ENCODE measurements at places on chromosomes 7 and 10.

- DNase-seq: no peak
Observed at GRCh38 chr10:29610876-29611647, 23.7 kb downstream of the SVIL start.

DNA sequence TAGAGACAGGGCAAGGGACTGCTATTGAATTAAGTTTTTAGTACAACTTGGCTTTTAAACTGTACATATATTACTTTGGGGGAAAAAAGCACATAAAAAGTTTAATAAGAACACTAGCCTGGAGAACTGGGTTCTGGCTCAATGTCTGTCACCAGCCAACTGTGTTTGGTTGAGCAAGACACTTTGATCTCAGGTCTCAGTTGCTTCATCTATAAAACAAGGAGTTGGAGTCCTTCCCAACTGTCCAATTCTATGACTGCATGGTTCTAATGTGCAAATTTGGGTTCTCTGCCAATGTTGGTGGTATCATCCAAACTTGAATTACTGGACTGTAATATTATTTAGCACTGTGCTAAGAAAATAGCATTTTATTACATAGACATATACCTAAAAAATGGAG lies 50.3 kb downstream of the ATXN7L1 start:
- no peak for DNase-seq

- DNase-seq: no peak
Observed at GRCh38 chr10:101859530-101859929, 15.9 kb upstream of the KCNIP2 start.

DNA sequence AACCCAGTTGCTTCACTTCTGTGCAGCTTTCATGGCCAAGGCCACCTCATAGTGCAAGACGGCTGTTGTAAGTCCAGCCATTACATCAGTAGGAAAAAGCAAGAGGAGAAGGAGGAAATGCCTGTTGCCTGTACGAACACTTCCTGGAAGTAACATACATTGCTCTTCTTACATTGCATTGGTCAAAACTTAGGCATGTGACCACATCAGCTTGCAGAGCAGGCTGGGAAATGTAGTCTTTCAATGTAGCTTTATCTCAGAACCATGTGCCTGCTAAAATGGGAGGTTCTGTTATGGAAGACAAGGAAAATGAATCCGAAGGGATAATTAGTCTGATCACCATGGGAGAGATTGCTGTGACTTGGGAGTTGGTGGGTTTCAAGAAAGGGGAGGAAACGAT lies 4.3 kb downstream of the SLC29A3 start:
- no peak for DNase-seq

- no peak for DNase-seq
Observed at GRCh38 chr7:27693794-27694193, 31.1 kb upstream of the HIBADH start.

DNA sequence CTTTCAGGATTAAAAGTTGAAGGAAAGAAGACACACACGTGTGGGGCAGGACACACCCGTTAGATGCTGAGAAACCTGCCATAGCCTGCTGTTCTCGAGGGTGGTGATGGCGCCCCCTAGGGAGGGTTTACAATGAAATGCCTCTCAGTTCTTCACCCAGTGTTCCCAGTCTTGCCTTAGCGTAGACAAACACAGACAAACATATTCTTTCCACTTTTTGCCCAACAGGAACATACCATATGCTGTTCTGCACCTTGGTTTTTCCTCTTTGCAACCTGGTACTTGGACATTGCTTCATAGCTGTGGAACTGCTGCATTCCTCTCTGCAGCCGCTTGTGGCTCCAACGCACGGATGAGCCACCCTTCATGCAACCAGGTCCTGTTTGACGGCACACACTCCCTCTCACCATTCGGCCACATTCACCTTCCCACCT lies 23.3 kb upstream of the HSPA12A start:
- DNase-seq: no peak

DNA sequence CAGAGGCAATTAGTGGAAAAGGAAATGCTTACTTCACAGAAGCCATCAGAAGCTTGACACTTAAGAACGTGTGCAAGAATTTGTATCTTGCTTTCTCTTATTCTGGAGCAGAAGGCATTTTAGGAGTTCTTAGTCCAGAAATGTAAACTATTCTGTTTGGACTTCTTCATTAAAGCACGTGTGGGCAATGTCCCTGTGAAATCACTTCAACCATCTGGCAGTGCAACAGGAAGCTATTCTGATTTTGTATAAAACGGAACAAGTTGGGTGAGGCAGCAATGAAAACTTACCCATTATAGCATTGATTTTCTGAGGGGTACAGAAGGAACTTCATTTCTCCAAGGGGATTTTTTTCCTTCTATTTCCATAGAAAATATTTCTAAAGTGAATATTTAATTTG lies 21.3 kb upstream of the ARHGAP21 start:
- DNase-seq: no peak

GRCh38 chr7:50268223-50268622 lies 36.3 kb upstream of the IKZF1 start:
- no peak for DNase-seq

GRCh38 chr7:129923709-129924108 lies 29.1 kb downstream of the UBE2H start:
- peak; percentile 85 for DNase-seq

DNA sequence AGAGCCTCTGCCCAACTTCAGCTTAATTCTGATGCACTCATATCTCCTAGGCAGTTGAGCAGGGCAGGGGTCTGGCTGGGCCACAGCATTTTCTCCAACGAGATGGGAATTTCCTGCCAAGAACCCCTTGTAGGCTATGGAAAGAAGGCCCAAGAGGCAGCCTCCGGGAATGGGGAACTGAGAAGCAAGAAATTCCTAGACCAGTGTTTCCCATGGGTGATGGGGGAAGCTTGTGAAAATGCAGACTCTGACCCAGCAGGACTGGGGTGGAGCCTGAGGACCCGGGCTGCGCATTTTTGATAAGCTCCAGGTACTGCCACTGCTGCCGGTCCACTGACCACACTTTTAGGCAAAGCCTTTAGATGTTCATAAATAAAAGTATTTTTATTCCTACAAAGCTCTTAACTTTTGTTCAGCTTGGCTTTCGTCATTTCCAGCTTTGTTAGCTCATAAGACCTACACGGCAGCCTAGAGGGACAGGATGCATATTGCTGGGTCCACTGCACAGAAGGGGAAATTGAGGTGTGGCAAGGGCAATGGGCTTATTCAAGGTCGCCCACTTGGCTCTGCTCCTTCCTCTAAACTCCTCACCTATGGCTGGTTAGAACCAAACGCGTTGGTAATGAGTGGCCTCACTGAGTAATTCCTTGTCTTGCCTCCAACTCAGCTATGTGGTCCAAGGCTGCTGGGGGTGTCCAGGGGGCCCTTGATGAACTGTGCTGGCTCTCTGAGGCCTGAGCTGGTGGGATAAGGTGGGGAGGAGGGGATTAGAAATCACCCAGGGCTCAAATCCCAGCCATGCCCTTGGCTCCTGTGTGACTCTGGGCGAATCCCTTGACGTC lies 29.5 kb downstream of the ZCCHC24 start:
- no peak for DNase-seq

GRCh38 chr7:115136796-115137443 lies 215.0 kb downstream of the MDFIC start:
- DNase-seq: no peak

GRCh38 chr7:40058636-40059035 lies 75.8 kb downstream of the MPLKIP start:
- no peak for DNase-seq

- DNase-seq: no peak
Observed at GRCh38 chr10:114499116-114499515, 94.8 kb upstream of the AFAP1L2 start.

GRCh38 chr7:63080831-63081230 lies 917.8 kb upstream of the ZNF722 start:
- DNase-seq: no peak

GRCh38 chr10:62657244-62657835 lies 147.2 kb upstream of the ADO start:
- DNase-seq: no peak

GRCh38 chr7:33762151-33762910 lies 143.0 kb upstream of the BMPER start:
- DNase-seq: no peak

- no peak for DNase-seq
Observed at GRCh38 chr10:43202657-43203447, 64.0 kb downstream of the RASGEF1A start.

DNA sequence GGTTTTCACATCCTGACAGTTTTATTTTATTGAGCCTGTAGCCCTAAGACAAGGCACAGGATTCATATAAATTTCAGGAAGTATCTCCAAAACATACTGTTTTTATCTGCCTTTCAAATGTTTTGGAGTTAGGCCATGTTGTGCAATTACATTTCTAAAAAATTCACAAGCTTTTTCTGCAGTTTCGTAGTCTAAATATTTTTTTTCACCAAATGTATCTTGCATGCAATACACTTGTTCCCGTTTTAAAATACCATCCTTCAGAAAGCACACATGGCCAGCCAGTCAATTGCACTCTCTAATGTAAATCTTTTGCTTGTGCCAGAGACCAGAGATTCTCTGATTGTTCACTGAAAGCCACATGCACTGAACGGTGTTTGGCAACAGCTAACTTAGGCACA lies 161.5 kb upstream of the PRKCQ start:
- no peak for DNase-seq

GRCh38 chr7:100604976-100605911 lies 3.1 kb downstream of the PCOLCE start:
- DNase-seq: peak; percentile 22

- DNase-seq: no peak
Observed at GRCh38 chr10:52701647-52702046, 70.9 kb downstream of the MBL2 start.

DNA sequence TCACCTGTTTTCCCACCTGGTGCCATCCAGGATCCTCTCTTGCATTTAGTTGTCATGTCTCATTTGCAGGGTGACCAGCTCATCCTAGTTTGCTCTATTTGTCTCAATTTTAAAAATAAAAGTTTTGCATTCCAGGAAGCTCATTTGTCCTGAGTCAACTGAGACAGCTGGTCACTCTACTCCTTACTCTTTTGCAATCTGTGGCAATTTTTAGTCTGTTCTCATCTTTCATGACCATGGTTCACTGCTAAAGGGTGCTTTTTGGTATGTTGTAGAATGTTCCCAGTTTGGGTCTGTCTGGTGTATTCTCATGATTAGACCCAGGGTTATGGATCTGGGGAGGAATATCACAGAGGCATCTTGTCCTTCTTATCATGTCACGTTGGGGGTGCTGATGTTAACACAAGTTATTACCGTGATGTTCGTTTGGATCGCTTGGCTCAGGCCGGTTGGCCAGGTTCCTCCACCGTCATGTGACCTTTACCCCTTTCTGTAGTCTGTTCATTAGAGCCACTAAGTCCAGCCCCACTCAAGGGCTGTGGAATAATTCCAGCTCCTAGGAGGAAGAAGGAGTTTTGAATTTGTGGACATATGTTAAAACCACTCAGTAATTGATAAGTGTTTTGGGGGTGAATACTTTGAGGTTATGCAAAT lies 103.3 kb upstream of the IGFBP3 start:
- DNase-seq: no peak

- DNase-seq: peak; percentile 70
Observed at GRCh38 chr10:49831352-49832035, 69.4 kb upstream of the OGDHL start.

DNA sequence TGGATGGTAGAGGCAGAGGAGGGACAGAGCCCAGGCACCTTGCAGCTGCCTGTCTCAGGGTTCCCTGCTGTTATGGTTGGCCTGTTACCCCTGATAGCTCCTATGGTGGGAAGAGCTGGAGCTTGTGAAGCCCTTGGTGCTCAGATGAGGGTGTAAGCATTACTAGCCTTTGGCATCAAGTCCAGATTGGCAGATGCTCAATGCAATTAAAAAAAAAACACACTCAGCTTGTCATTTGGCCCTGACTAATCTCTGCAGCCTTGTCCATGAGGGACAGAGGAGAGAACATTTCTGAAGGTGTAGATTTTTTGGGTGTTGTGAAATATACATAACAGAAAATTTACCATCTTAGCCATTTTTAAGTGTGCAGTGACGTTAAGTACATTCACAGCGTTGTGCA lies 86.3 kb downstream of the PLPP4 start:
- DNase-seq: no peak

- no peak for DNase-seq
Observed at GRCh38 chr10:130362308-130362761, 226.1 kb downstream of the GLRX3 start.

GRCh38 chr10:99888622-99889021 lies 106.2 kb downstream of the ABCC2 start:
- peak; percentile 55 for DNase-seq

DNA sequence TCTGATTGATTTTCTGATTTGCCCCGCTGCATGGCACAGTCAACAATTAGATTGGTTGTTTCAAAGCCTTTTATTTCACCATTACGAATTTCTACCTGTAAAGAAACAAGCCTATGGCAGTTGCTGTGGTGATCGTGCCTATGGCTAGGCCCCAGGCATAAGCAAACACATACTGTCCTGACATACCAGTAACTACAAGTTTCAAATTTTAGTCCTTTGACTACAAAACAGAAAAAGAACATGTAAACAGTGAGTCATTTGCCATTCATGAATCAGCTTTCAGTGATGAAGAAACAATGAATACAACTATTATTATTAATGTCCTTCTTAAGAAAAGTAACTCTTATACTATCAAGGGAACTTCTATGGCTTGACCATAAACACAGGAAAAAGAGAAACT lies 168.0 kb upstream of the LRRN3 start:
- peak; percentile 62 for DNase-seq

DNA sequence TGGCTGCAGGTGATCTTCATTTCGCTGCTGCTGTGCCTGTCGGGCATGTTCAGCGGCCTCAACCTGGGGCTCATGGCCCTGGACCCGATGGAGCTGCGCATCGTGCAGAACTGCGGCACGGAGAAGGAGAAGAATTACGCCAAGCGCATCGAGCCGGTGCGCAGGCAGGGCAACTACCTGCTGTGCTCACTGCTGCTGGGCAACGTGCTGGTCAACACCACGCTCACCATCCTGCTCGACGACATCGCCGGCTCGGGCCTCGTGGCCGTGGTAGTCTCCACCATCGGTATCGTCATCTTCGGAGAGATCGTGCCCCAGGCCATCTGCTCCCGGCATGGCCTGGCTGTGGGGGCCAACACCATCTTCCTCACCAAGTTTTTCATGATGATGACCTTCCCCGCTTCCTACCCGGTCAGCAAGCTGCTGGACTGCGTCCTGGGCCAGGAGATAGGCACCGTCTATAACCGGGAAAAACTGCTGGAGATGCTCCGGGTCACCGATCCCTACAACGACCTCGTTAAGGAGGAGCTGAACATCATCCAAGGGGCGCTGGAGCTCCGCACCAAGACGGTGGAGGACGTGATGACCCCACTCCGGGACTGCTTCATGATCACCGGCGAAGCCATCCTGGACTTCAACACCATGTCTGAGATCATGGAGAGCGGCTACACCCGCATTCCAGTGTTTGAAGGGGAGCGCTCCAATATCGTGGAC lies 1.3 kb downstream of the CNNM2 start:
- DNase-seq: peak; percentile 11

- no peak for DNase-seq
Observed at GRCh38 chr10:62632071-62632809, 172.3 kb upstream of the ADO start.

All from astrocyte of the spinal cord (primary cell).